Fibroblast of the aortic adventitia (primary cell): ENCODE measurements at places on chromosomes 11 and 22. TPM values are rescaled to one million over a fixed set of nuclear protein-coding genes. Genes with fewer than 3 reads are reported as not detected.

DNA sequence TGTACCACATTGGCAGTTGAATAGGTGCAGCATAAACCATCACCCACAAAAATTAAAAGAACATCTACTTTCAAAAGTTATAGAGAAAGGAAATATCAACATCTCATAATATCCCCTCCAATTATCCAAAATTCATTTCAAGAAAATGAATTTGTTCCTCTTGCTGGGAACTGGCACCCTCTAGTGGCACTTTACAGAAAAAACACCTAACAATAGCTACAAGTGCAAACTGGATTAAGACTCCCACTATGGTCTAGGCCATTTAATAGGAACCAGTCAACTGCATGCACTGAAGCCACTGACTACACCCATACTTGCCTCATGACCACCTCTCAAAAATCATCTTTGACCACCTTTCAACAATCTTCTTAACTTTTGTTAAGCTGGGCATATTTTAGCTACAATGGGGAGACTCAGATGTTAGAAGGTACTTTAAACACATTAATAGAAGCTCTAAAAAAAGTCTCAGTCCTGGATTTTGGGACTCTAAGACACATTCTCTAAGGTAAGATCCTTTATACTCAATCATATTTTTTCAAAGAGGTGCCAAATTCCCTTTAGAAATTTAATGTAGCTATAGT is 17.3 kb downstream of the TRAF6 start:
- peak; percentile 75 for DNase-seq

GRCh38 chr22:22386602-22387385 is 121.7 kb downstream of the ZNF280B start:
- DNase-seq = no peak

DNA sequence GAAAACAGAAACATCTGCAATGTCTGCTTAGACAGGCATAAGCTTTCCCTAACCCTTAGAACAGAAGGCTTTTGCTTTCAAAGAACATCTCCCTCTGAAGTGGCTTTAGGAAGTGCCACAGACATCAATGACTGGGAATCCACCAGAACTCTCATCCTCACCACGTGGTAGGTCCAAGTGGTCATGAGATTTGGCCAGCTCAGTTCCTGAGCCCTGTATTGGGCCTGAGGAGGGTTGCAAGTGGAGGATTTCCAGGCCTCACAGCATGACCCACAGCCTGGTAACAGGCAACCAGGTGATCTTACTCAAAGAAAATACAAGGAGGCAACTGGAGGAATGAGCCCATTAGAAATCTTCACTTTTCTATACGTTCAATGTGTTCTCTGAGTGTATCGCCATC is 1.6 kb downstream of the CASP1 start:
- DNase-seq = no peak

- DNase-seq = peak; percentile 46
Observed at GRCh38 chr22:35154937-35155387, 89.0 kb downstream of the ISX start.

GRCh38 chr11:65642014-65642671 is 4.2 kb downstream of the SIPA1 start:
- no peak for DNase-seq

GRCh38 chr11:132312701-132313111 is 942.3 kb downstream of the NTM start:
- DNase-seq = peak; percentile 33

DNA sequence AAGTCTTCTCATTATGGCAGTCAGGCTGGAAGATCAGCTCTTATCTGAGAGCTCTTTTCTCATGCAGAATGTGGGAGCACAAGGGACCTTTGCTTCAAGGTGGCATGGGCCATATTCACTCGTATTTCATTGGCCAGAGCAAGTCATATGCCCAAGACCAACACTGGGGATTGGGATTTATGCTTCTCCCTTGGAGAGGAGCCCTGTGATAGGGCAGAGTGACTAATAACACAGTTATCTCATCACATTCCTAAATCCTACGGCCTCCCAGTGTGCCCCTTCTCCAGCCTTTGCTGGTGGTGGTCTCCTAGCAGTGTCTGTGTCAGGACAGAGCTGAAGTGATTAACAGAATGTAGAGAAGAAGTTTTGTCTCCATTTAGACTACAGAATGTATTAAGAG is 48.6 kb downstream of the SYT9 start:
- DNase-seq = no peak

DNA sequence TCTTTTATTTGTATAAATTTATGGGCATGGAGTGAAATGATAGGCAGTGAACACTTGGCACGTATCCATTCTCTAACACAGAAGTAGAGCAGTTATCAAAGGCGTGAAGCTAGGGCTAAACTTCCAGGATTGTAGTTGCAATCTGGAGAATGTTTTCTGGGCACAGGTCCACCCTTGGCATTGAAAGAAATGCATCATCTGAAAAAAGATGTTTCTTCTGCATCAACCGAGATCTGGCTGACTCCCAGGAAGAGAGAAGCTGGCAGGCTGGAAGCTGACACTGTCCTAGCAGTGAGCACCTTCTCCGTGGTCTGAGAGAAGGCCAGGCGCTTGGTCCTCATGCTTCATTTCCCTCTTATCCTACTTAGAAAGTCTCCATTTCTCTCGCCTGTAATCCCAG is 600.0 kb downstream of the BRD1 start:
- DNase-seq = no peak

DNA sequence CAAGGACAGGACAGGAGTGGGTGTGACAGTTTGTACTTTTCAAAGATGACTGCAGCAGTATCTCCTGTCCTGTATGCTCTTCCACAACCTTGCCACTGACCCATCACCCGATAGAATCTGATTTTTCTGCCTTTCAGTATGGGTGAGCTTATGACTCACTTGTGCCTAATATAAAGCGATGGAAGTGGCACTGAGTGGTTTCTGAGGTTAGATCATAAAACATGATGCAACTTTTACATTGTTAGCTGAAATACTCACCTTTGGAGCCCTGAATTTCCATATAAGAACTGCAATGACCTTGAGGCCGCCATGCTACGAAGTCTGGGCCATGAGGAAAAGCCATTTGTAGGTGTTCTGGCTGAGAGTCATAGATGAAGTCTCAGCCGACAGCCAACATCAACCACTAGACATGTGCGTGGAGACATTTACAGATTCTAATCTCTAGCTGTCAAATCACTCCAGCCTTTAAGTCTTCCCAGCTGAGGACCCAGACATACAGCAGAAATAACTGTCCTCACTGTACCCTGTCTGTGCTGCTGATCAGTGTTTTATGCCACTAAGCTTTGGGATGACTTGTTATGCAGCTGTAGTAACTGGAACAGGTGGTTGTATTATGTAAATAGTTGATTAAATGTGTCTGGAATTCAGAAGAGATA is 105.9 kb upstream of the ARHGAP20 start:
- DNase-seq = peak; percentile 61

- DNase-seq = no peak
Observed at GRCh38 chr11:20004866-20005265, 155.4 kb downstream of the DBX1 start.

- no peak for DNase-seq
Observed at GRCh38 chr22:35400501-35400790, 506 bp downstream of the MCM5 start.

DNA sequence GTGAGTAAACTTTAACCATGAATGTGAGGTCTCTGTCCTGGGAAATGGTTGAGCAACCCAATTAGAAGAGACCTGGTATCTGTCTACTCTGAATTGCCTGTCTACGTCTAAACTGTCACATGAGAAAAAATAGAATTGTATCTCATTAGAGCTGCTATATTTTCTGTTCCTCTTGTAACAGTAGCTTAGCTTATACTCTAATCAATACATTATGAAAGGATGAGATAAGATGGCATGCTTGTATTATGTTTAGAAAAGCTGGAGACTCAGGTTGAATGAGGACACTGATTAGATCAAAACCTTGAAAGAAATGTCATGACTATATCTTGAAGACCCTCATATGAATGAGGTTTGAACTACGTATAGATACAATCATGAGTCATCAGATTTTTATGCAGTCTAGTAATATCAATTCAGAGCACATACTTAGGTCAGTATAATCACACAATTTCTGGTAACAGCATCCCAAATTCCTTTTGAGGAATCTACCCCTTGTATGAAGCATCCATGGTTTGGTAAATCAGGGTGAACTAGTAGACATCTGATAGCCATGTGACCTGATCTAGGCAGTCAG is 561.5 kb upstream of the CHORDC1 start:
- no peak for DNase-seq

- DNase-seq = peak; percentile 47
Observed at GRCh38 chr11:109236696-109237095, 185.3 kb upstream of the C11orf87 start.

GRCh38 chr11:60170566-60170965 is 12.3 kb downstream of the MS4A6A start:
- DNase-seq = no peak

DNA sequence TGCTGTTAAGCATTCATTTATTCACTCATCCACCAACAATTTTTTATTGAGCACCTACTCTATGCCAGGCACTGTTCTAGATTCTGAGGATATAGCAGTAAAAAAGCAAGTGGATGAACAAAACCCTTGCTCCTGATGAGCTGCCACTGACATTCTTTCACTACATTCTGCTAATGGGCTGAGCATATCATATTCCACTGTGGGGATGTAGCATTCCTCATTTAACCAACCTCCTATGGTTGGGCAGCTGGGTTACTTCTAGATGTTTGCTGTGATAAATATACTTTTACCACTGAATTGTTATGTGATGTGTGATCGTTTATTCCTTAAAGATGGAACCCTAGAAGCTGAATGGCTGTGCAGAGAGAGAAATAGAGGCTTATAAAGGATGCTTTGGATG is 176.9 kb downstream of the MN1 start:
- no peak for DNase-seq

GRCh38 chr11:59710136-59710847 is 3.4 kb downstream of the OR10V1 start:
- no peak for DNase-seq

- no peak for DNase-seq
Observed at GRCh38 chr11:101458161-101458560, 125.6 kb downstream of the TRPC6 start.

DNA sequence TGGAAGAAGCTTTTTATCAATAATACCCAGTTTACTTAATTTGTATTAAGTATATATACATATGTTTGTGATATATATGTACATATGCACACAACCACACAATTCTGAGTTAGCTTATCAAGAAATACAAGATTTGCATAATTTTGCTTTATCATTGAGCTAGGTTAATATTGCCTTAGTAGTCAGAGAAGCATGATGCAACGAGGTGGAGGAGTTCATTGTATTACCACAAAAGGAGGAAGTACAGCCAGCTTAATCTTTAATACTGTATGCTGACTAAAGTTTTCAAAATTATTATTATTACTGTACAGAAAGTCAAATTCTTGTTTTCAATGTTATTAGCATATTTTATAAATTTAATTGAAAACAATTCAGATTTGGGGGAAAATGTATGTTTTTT is 278.4 kb upstream of the PDGFD start:
- peak; percentile 53 for DNase-seq

GRCh38 chr22:48318575-48319320 is 1508.9 kb downstream of the BRD1 start:
- no peak for DNase-seq

DNA sequence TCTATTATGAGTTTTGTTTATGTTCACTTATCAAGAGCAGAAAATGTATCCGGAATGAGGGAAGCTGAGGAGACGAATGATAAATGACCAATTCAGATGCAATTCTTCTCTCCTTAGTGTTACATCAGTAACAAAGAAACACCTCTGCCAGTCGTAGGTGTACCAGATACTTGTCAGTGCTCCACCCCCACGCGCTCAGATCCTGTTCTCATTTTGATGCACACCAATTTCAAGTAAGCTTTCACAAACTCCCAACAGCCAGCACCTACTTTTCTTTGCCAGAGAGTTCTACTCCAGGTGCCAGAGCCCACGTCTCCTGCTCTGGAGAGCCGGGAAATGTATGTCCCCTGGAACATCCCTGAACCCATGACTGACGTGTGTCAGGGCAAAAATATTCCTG is 43.7 kb downstream of the OR8B12 start:
- no peak for DNase-seq

- DNase-seq = no peak
Observed at GRCh38 chr11:87517351-87517750, 479.6 kb downstream of the TMEM135 start.

DNA sequence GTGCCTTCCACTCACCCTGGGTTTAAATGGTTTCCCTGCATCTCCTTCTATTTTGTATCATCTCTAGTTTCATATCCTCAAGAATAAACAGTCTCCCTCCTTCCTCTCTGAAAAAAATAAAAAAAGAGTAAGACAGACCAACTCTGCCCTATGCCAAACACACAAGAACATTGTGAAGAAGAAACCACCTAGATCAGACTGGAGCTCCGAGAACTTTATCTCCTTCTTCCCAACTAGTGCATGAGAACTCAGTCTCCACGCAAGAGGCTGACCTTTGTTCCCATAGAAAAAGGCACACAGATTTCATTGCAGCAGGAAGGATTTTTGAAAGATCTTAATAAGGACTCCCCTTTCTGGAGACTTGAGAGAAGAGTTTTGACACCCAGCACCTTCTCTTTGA is 8.7 kb upstream of the PEX26 start:
- no peak for DNase-seq

GRCh38 chr11:87722756-87723565 is 452.3 kb downstream of the RAB38 start:
- peak; percentile 17 for DNase-seq

DNA sequence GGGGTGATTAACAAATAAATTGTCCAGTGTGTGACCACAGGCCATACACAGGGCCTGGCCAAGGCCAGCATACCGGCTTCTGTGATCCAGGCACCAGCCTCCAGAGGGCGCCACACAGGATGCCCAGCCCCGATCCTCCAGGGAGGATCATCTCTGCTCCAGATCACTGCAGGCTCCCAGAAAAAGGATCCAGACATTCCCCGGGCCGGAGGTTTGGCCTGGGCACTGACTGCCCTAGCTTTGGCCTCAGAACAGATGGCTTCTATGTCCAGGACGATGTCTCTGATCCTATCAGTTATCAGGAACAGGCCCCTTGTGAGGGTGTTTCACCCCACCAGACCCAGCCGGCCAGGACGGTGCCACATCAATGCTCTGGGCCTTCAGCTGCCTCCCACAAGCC is 74.5 kb upstream of the LMO1 start:
- DNase-seq = peak; percentile 11

- no peak for DNase-seq
Observed at GRCh38 chr11:116376547-116376946, 396.2 kb downstream of the BUD13 start.

The XNDC1N gene
- 3.5 and 13.0 TPM in 2 replicates for total RNA-seq

The NCF4 gene
- not detected in 2 replicates for total RNA-seq

The CHST1 gene
- 0.09 and 0.82 TPM in 2 replicates for total RNA-seq

The ROBO4 gene
- total RNA-seq = 1.3 and 3.3 TPM in 2 replicates

The NAV2 gene
- total RNA-seq = 6.5 and 44.6 TPM in 2 replicates

The GLYATL2 gene
- total RNA-seq = 3.3 TPM in 1 of 2 replicates, not detected in the other

The ART1 gene
- total RNA-seq = not detected in 2 replicates

The GALR3 gene
- not detected in 2 replicates for total RNA-seq

The TOP3B gene
- 20.9 and 31.2 TPM in 2 replicates for total RNA-seq

The MRGPRX4 gene
- total RNA-seq = not detected in 2 replicates

The SLC29A2 gene
- total RNA-seq = 0.36 TPM in 1 of 2 replicates, not detected in the other

The FGF4 gene
- 0.08 TPM in 1 of 2 replicates, not detected in the other for total RNA-seq

The ROBO3 gene
- 11.7 and 13.6 TPM in 2 replicates for total RNA-seq
